Activated CD4-positive, alpha-beta T cell treated with anti-CD3 and anti-CD28 coated beads, Interleukin-2, amount 50 U/mL, for 24 hours (primary cell): ENCODE measurements at places on chromosomes 12 and 14.

- DNase-seq, result no peak
Measured at GRCh38 chr14:60926002-60926401, 54.9 kb downstream of the TRMT5 start.

DNA sequence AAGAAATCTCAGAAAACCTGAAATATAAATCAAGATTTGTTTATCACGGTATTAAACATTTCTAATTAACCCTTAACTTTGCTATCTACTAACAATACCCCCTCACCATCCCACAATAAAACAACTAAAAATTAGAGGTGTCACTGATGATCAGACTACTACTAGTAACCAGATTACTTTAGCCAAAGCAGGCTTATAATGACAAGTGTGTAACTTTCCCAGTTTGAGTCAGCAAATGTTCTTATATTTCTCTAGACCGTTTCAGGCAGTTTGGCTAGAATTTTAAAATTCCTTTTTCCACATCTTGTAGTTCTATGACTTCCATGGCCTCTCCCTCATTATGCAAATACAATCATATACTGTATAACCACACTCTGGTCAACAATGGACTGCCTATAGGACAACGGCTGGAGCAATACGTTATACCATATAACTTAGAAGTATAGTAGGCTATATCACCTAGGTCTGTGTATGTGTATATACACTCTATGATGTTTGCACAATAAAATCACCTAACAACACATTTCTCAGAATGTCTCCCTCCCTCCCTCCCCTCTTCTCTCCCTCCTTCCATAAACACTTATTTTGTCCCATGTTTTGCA lies 102.1 kb downstream of the DENND5B start:
- DNase-seq, result no peak

DNA sequence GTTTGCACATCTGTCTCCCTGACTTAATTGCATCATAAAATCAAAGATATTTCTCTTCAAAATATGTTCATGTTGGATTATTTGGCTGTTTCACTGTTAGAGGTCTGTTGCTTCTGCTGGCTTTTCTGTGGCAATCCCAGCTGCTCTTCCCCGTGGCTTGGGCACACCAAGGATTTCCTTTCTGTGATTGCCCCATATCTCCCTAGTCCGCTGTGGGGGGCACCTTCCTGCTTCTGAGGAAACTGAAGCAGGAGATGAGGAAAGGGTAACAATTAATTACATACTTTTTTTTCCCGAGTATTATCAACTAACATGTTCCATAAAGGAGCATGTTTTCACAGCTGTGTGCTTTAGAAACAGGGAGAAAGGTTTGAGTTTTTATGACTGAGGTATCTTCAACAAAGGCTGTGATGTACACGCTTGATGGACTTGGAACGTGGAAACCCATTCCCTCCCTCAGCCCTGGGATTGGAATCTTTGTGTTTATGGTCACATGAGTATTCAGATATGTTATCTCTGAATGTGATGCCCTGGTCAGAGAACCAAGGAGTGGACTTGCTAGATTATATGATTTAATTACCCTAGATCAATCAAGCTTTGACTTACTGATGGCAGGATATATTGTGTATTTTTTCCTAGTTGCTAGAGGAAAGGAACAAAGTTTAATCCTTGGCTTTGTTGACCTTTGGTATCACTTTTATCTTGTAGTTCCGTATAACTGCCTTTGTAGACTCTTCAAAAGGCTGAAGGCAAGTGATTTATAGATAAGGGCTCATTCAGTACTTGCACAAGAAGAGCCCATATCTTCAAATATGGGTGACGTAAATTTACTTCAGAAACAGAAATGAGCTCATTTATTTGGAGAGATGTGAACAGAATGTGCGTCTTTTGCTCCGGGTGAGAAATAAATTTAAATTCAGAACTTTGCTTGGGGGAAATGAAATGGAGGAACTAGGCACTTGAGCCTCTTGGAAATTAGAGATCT lies 46.7 kb downstream of the BORCS5 start:
- DNase-seq, result no peak

- DNase-seq, result no peak
Measured at GRCh38 chr12:15818418-15818817, 29.2 kb upstream of the EPS8 start.

- peak; percentile 6 for DNase-seq
Measured at GRCh38 chr12:108730365-108731104, 783 bp downstream of the CORO1C start.

DNA sequence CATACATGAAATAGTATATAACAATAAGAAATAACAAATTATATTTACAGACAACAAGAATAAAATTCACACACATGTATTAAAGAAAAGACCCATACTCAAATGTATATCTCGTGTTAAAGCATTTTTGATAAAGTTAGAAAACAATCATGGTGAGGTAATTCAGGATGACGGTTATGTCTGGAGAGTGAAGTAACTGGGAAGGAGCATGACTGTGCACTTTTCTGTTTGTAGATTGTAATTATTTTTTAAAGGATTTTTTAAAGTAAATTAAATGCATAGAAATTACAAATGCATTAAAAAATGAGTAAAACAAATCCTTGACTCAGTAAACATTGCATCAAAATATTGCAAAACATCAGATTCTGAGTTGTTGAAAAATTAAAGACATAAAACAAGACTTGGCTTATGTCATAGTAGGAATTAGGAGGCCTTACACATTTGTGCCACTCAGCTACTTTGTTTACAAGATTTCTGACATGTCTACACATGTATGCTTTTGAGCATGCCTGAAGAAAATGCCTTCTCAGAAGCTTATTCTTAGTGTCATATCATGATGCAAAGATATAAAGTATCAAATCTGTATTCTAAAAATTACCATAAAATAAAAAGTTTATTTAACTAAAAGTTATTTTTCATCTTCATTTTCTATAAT lies 1325.1 kb downstream of the SLC16A7 start:
- no peak for DNase-seq

DNA sequence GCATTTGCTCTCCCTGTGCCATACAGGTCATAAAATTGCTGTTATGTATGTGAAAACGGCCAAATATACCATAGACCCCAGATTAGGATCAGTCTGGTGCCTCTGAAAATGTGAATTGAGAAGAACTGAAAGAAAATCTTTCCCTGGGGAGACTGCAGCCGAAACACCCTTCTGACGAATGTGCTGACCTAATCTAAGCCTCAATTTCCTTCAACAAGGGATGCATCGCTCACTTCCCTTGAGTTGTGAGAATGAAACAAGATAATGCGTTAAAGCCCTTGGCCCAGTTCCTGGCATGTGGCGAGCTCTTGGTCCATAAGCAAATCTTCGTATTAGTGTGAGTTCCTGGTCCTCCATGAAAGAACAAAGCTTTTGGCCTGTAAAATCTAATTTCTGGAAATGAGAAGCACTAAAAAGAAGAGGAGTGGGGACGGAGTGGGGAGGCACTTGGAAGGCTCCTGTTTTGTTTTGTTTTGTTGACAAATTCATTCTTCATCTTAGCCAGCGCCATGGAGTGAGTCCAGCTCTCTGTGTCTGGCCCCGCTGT lies 49.5 kb upstream of the RTRAF start:
- DNase-seq, result no peak

DNA sequence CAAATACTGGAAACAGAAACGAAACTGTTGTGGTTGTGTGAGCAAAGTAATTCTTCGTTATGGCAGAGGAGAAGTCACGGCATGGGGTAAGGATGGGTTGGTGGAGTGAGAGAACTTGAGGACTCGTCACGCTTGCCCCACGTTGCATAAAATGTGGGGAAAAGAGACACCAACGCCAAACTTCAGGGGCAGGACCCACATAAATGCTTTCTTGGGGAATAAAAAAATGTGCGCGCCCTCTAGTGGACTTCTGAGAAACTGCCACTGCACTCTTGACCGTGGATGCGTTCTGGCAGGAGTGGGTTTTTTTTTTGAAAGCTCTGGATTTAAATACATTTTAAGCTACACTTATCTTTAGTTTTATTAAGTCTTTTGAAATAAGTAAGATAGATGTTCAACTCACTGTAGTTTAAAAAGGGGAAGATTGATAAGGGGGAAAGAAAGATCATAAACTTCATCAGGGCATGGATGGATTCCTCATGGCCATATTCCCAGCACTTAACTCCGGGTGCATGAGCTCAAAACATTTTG lies 4.1 kb upstream of the IGF1 start:
- peak; percentile 48 for DNase-seq

GRCh38 chr14:90808759-90809529 lies 7.3 kb downstream of the TTC7B start:
- DNase-seq, result no peak

DNA sequence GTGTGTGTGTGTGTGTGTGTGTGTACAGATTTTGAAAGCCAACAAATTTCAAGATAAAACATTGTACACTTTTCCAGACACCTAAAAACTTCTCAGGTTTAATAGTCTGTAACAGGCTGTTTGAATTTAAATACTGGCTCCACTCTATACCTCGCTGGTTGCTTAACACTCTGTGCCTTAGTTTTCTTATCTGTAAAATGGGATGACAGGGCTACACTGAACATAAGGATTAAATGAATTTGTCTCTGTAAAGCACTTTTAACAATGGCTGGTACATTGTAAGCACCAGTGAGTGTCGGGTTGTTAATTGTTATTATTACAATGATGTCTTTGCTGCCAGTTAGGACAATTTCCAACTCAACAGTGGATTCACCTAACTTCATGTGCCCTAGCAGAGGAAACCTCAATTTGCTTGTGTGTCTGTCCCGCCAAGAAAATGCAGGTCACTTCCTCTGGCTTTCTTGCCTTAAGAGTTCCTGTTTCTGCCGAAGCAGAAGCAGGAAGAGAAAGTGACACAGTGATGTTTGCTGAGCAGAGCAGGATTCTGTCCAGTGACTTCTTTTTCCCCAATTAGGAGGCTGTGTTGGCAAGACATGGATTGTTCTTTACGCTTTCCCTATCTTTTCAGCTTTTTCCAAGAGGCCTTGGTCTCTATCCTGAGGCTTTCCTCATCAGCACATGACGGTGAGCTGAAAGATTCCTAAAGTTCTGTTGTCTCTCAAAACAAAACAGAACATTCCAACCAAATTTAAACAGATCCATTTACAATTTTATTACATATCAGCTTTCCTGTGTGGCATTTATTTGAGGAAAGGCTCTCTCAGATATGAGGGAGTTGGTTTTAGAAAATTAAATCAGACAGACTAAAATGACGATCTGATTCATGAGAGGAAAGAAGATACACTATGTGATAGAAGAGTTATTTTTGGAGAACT lies 154.1 kb upstream of the ATP2B1 start:
- no peak for DNase-seq

GRCh38 chr14:95915330-95915729 lies 38.7 kb downstream of the TUNAR start:
- no peak for DNase-seq

GRCh38 chr14:100111931-100112704 lies 46.9 kb downstream of the EVL start:
- DNase-seq, result no peak

DNA sequence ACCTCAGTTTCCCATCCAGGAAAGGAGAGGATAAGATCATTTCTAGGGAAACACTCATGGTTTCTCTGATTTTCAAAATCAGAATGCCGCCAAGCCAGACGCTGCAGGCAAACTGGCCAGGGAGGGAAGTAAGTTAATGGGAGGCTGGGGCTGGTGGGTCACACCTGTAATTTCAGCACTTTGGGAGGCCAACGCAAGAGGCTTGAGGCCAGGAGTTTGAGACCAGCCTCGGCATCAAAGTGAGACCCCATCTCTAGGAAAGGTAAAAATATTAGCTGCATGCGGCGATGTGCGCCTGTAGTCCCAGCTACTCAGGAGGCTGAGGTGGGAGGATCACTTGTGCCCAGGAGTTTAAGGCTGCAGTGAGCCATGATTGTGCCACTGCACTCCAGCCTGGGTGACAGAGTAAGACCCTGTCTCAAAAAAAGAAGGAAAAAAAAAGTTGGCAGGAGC lies 587 bp downstream of the SELPLG start:
- DNase-seq, result no peak

DNA sequence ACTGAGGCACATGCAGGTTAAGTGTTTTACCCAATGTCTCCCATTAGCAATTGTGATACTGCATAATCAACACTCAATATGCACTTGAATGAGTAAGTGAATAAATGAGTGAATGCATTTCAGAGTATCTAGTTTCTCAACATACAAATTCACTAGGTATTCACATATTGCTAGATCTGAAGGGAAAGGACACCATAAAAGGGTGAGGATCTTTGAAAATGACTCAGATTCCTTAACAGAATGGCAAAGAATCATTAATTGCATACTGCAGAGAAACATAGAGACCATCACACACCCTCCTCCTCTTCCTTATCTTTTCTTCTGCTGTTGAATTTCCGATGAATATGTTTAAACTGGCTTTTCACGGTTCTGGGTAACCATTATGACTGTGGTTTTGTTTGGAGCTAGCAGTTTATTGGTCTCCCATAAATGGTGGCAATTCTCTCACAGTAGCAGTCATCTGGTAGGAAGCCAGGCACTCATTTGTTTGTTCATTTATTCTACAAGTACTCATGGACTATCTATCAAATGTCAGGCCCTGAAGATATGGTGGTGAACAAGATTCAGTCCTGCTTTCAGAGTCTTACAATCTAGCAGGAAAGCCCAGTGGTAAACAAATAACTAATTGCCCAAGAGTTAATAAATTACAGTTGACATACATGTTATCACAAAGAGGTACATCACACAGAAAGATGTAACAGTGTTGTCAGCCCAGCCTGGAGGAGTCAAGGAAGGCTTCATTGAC lies 70.2 kb downstream of the LLPH start:
- DNase-seq, result no peak

- DNase-seq, result no peak
Measured at GRCh38 chr14:61654026-61654425, 41.3 kb upstream of the HIF1A start.

GRCh38 chr12:42915426-42915825 lies 325.9 kb upstream of the PRICKLE1 start:
- DNase-seq, result no peak

DNA sequence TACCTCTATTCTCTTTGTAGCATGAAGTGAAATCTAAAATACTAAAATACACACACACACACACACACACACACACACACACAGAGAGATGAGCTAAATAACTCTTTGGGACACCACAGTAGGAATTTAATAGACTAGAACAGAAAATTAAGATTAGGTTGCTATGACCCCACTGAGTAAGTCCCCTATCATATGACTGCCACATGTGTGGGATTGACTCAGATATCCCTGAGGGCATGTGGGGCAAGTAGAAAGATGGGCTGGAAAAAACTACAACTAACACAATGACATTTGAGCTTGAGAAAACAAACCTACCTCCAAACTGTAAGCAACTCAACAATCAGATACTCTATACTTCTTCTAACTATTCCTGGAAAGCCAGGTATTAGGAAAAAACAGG lies 27.0 kb downstream of the SLC25A21 start:
- DNase-seq, result no peak

DNA sequence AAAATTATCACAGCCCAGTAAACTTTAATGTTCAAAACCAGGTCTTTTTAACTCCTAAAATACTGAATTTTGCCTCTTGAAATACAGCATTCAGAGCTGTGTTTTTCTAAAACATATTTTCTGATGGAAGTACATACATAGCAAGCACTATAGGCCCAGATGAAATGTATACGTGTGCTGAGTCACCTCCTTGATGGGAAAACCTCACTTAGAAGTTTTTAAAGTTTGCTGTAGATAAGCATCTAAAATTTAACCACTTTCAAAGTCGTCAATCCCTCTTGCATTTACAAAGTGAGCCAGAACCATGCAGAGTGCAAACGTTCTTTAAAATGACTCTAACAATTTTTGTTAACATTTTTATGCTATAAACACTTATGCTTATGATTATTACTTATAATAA lies 618.8 kb downstream of the RPS29 start:
- no peak for DNase-seq

GRCh38 chr14:105055334-105055733 lies 9.9 kb downstream of the GPR132 start:
- no peak for DNase-seq
